ENCODE measurements at places on chromosomes 13 and 19.

DNA sequence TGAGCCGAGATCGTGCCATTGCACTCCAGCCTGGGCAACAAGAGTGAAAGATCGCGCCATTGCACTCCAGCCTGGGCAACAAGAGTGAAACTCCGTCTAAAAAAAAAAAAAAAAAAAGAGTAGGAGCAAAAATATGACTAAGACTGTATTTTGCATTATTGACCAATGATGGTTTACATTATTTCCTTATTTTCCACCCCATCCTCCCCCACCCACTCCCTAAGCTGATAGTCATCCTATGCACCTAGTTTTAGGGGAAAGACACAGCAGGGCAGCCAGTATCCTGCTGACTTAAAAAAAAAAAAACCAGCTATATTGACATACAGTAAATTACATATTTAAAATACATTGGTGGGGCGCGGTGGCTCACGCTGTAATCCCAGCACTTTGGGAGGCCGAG, 25.1 kb downstream of the VAV1 start:
- DNase-seq: no peak

DNA sequence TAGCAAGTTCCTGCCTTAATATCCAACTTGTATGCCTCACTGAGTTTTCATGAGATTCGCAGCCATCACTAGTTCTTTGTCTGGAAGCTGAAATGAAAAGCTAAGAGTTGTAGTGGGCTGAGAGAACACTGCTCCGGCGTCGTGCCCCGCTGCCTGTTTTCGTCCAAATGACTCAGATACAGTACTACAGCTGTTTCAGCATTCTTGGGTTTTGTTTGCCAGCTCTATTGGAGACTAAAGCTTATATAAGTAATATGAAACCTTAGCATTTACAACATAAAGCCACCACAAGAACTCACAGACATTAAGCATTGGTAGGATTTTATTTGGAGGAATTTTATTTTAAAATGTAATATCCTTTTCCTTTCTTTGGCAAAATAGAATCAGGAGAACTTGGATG, 299.7 kb downstream of the DLEU7 start:
- DNase-seq: no peak

GRCh38 chr13:97003071-97003470, 8.8 kb upstream of the OXGR1 start:
- DNase-seq: no peak

DNA sequence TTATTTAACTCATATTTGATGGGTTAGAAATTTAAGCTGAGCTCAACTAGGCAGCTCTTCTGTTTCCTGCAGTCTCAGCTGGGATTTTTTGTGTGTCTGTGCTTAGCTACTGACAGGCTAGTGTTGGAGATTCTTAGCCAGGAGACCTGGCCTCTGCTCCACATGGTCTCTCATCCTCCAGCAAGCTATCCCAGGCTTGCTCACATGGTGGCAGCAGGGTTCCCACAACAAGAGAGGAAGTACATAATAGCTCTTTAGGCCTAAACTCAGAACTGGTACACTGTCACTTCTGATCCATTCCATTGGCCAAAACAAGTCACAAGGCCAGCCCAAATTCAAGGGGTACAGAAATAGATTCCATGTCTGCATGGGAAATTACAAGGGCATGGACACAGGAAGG, 406.2 kb downstream of the SUCLA2 start:
- no peak for DNase-seq

DNA sequence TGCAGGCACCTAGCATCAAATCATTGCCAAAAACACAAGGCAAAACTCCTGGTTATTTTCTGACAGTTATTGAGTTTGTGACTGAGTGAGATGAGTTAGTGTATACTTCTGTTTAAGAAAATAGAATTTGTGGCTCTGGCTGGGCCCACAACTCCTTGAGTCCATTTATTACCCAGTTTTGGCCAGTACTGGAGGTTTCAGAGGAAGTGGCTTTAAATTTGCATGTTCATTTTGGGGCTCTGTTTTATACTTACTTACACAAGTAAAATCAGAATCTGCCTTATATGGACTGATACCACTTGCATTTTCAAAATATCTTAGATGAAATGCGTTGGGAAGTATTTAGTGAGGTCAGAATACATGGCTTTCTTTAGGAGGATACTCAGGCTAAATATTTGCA, 29.0 kb downstream of the TNFSF11 start:
- no peak for DNase-seq

- DNase-seq: peak; percentile 78
Measured at GRCh38 chr19:17775991-17776803, 18.7 kb upstream of the B3GNT3 start.

- DNase-seq: no peak
Measured at GRCh38 chr19:42512743-42513304, 15.5 kb downstream of the CEACAM1 start.

DNA sequence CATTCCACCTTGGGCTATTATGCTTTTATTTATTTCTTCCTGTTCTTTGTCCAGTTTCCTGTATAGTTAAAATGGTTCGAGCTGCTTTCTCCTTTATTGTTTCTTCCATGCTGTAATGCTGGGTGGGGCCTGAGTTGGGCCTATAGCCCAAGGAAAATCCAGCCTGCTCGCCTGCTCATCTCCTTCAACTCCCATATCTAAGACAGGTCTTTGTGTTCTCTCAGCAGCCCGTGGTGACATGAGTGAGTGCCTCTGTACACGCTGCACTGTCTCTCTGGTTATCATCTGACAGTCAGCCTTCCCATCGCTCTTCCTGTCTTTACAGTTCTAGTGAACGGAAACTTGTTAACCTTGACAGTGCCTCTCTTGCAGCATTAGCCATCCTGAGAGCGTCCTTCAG, 221.9 kb upstream of the SLC10A2 start:
- DNase-seq: no peak

DNA sequence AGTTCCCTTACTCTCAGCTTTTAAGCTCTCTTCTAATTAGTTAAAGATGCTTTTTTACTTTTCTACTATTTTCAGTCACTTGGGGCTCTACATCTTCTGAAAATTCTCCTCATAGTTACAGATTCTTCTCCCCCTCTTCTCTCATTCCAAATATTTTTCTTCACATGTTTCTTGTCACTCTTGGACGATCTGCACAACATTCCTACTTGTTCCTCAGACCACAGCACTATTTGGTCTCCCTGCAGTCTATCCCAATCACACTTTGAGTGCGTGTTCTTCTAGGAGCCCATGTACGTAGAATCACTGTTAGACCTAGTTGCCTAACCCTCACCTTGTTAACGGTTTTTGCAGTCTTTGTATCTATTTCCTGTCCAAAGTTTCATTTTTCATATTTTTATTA, 222.5 kb upstream of the SPRY2 start:
- no peak for DNase-seq

DNA sequence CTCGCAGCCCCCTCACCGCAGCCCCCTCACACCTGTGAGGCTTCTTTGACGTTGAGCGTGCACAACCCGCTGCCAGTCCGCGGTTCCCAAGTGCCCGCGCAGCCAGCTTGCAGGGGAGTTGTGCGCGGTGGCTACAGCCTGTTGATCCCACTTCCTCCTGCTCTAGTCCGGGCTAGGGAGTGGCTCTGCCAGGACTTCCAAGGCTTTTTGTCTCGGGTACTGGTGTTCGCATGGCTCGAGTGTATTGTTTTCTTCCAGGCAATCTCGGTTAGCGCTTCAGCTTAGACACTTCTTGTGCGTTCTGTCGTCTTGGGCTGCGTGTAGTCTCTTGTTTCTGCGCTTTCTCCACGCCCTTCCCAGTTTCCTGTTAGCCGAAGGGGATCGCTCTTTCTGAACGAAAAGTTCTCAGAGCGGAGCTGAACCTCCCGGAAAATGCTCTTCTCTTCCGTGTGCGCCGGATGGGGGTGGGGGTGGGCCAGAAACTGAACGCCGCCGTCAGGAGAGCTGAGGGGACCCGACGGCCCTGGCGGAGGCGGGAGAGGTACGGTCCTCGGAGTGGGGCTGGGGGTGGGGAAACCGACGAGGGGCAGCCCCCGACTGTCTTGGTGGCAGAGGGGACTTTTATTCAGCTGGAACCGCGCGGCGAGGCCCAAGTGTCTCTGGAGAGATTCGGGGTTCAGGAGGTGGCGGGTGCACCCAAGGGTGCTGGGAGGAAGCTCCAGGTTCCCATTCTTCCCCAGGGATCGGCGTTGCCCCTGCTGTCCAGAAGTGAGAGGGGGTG, 697 bp upstream of the DGKH start:
- no peak for DNase-seq

GRCh38 chr13:67084066-67084465, 146.1 kb downstream of the PCDH9 start:
- DNase-seq: no peak

DNA sequence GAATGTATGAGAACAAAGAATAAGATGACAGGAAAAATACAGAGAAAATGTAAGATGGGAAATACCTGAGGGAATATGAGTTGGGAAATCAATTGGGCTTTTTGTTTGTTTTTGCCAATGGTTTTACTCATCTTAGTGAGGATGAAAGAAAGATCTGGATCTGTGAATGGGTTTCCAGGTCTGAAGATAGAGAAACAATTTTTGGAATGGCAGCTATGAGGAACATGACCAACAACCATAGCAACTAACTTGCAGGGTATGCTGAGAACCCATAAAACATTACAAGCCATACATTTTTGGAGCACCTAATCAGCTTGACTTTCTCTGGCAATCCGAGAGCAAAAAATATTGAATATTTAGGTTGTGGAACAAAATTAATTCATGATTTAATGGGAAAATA, 290.0 kb downstream of the KCTD12 start:
- DNase-seq: no peak

DNA sequence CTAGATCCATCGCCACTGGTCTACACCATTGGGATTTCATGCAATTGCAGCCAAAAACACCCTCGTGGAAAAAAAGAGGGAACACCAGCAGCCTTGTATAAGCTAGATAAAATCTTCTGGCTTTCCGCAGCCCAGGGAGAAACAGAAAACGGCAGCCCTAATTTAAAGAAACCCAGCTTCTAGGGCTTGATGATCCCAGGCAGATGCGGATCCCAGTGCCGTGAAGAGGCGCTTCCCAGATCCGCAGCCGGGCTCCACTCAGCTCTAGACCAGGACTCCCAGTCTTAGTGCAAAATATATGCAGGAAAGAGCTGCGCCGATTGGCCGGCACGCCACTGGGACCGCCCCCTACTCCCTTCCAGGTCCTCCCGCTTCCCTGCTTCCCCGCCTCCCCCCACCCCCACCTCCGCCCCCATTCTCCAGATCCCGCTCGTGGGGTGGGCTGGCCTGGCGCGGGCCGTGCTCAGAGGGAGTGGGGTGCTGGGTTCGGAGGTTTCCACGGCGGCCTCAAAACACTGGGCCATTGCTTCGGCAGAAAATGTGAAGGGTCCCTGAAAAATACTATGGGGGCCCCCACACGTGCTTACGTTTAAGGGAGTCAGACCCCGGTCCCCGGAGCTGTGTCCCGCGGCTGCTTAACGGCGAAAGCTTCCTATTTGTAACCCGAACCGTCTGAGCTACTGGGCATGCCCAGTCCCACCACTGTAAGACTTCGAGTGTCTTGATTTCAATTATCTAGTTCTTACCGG, 63.1 kb downstream of the SERP2 start:
- DNase-seq: peak; percentile 39

- no peak for DNase-seq
Measured at GRCh38 chr13:70788074-70788473, 679.8 kb upstream of the KLHL1 start.

DNA sequence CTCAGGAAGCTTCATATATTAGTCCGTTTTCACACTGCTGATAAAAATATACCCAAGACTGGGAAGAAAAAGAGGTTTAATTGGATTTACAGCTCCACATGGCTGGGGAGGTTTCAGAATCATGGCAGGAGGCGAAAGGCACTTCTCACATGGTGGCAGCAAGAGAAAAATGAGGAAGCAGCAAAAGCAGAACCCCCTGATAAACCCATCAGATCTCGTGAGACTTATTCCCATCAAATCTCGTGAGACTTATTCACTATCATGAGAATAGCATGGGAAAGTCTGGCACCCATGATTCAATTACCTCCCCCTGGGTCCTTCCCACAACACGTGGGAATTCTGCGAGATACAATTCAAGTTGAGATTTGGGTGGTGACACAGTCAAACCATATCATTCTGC, 23.1 kb downstream of the FLT3 start:
- no peak for DNase-seq

- no peak for DNase-seq
Measured at GRCh38 chr19:17245535-17245984, at the start of gene NR2F6. TSS of gene NR2F6 (minus strand) at chr19:17245919. CDS start at chr19:17245220, 699 bp downstream.

GRCh38 chr13:102039264-102039663, 362.6 kb downstream of the FGF14 start:
- no peak for DNase-seq

DNA sequence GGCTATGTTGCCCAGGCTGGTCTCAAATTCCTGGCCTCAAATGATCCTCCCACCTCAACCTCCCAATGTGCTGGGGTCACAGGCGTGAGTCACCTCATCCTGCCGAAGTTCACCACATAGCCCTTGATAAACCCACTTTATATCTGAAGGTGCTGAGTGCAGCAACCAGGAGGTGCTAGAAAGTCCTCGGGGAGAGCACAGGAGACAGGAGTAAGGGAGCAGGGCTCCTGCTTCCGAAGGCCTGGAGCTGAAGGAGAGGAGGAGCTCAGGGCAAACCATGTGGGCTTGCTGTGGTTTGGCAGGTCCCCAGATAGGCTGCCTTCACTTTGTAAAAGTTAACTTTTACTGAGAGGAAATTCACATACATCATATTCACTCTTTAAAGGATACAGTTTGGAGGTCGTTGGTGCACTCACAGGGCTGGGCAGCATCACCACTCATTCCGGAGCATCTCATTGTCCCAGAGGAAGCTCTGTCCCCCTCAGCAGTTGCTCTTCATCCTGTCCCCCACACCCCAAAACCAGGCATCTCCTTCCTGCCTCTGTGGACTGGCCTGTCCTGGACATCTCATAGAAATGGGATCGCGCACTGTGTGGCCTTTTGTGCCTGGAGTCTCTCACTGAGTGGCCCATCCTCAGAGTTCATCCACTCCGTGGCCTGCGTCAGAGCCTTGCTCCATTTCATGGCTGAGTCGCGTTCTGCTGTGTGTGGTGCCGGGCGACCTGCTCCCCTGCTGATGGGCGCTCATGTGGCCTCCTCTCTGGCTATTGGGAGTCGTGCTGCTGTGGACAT, 49.5 kb downstream of the KDM4B start:
- no peak for DNase-seq

DNA sequence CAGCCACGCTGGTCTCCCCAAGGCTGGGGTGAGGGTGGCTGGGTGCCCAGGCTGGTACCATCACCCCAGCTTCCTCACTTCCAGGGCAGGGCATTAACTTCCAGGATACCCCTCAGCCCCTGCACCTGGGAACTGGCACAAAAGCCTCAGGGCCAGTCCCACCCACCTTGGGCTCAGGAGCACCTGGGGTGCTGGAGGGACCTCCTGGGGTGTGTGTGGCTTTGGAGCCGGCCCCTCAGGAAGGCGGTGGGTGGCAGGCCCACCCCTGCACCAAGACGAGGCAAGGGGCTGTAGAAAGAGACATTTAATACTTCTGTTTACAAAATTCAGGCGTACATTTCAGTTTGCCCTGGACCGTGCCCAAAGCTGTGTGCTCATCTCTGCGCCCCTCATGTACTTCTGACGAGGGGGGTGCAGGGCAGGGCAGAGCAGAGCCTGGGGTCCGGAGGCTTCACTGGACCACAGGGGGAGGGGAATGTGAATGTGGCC, 16.8 kb downstream of the MPND start:
- DNase-seq: no peak

- DNase-seq: no peak
Measured at GRCh38 chr13:48975101-48975855, 434 bp upstream of the FNDC3A start.

GRCh38 chr13:20049558-20050473, 91.3 kb downstream of the ZMYM2 start:
- no peak for DNase-seq

GRCh38 chr13:30806784-30807183, 71.4 kb downstream of the ALOX5AP start:
- DNase-seq: no peak

All from activated B cell treated with CpG ODN at 0.5 μM for 24 hours (primary cell).